MG63 (cell line): ENCODE measurements at places on chromosomes 12 and 14. TPM values are rescaled to one million over a fixed set of nuclear protein-coding genes. Genes with fewer than 3 reads are reported as not detected.

GRCh38 chr12:32312049-32312670 is 87.2 kb upstream of the FGD4 start:
- no peak for DNase-seq

PLD4 gene
- total RNA-seq: not detected in 2 replicates

DNA sequence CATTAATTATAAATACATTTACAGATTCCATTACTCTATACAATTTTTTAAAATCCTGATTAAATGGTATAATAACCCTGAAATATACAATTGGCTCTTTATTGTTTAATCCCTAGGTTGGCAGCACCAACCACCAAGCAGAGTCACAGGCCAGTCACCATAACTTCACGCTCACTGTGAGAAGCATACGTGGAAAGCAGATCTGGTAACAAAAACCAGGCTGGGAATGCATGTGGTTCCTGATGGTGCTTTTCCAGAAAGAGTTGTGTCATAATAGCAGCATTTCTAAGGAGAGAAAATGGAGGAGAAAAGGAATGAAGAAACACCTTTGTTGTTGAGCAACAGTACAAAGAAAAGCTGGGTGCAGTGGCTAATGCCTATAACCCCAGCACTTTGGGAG is 66.1 kb downstream of the SIX6 start:
- DNase-seq: no peak

IKZF4 gene
- total RNA-seq: 0.30 and 0.54 TPM in 2 replicates

AICDA gene
- not detected in 2 replicates for total RNA-seq

DNA sequence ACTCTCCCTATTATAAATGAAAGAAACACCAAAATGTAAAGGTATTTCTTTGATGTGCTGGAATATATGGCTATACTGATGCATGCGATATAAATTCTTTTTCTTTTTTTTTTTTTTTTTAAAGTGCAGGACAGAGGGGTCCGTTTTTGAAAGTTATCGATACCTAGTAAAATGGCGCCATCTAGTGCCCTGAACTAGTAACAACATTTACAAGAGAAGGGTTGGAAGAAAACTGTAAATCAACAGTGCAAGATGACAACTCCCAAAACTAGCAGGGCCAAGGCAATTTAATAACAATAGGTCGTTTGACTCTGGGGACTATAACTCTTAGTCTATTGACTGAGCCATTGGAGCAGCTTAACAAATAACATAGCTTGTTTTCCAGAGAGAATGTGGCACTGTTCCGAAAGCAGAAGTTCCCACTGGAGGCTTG is 137.7 kb downstream of the SPTSSA start:
- DNase-seq: no peak

DNA sequence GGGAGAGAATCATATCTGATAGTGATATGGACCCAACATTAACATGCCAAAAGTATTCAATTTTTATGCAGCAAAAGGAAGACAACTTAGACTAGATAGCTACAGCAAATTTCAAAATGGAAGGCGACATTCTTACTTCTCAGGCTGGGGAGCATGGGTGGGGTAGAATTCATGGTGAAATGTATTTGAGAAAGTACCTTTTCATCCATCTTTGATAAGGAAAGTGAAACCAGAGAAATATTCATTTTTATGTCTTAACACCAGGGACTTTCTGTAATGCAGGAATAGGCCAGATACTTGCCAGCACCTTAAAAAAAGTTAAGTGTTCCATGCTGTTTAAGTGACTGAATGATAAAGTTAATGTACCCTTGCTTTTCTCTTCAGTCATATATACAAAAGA is 13.4 kb downstream of the BTG1 start:
- no peak for DNase-seq

- no peak for DNase-seq
These were observed 13.8 kb upstream of the BEGAIN start for GRCh38 chr14:100601064-100601463.

APOF gene
- not detected in 2 replicates for total RNA-seq

DNA sequence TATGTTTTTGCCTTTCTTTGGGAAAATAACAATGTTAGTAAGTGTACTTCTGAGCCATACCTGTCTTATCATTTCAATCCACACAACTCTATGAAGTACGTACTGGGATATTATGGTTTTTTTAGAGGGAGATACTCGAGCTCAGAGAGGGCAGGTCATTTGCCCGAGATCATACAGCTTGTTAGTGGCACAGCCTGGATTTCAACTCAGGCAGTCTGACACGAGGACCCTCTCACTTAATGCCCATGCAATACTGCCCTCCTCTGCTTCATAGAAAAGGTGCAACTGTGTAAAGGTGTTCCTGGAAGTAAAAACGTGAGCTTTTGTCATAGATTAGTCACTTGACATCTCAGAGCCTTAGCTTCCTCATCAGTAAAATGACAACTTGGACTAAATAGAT is 128.0 kb downstream of the NDUFA12 start:
- no peak for DNase-seq

GRIN2B gene
- 0.56 and 19.0 TPM in 2 replicates for total RNA-seq

GRCh38 chr14:52351233-52352060 is 37.3 kb downstream of the PTGER2 start:
- DNase-seq: peak; percentile 56

SEL1L gene
- 12.0 and 16.9 TPM in 2 replicates for total RNA-seq

EID3 gene
- total RNA-seq: 6.0 and 6.8 TPM in 2 replicates
